ENCODE measurements at places on chromosomes 1 and 21. TPM values are rescaled to one million over a fixed set of nuclear protein-coding genes. Genes with fewer than 3 reads are reported as not detected.

Gene MARK1
- not detected for total RNA-seq

Gene TCHH
- not detected for total RNA-seq

Gene TLCD4
- total RNA-seq: 16.5 TPM

Gene FCRL4
- not detected for total RNA-seq

Gene APCS
- total RNA-seq: 0.29 TPM

Gene WDR64
- total RNA-seq: not detected

Gene MYCL
- total RNA-seq: 22.0 TPM

Gene ASCL5
- not detected for total RNA-seq

Gene LORICRIN
- total RNA-seq: not detected

Gene KMO
- total RNA-seq: not detected

Gene ALDH4A1
- 31.4 TPM for total RNA-seq

Gene GPR161
- 1.6 TPM for total RNA-seq

Gene KRTAP10-12
- not detected for total RNA-seq

Gene KLF17
- not detected for total RNA-seq

Gene STK40
- 94.3 TPM for total RNA-seq

Gene SERPINC1
- 0.62 TPM for total RNA-seq

Gene FAM177B
- not detected for total RNA-seq

Gene SLC30A1
- 13.1 TPM for total RNA-seq

Gene F3
- 0.09 TPM for total RNA-seq
